CD4-positive, alpha-beta T cell treated with Interleukin-12 subunit alpha and Interleukin-12 subunit beta, for 1 hour (primary cell): ENCODE measurements at places on chromosomes 7 and 10.

DNA sequence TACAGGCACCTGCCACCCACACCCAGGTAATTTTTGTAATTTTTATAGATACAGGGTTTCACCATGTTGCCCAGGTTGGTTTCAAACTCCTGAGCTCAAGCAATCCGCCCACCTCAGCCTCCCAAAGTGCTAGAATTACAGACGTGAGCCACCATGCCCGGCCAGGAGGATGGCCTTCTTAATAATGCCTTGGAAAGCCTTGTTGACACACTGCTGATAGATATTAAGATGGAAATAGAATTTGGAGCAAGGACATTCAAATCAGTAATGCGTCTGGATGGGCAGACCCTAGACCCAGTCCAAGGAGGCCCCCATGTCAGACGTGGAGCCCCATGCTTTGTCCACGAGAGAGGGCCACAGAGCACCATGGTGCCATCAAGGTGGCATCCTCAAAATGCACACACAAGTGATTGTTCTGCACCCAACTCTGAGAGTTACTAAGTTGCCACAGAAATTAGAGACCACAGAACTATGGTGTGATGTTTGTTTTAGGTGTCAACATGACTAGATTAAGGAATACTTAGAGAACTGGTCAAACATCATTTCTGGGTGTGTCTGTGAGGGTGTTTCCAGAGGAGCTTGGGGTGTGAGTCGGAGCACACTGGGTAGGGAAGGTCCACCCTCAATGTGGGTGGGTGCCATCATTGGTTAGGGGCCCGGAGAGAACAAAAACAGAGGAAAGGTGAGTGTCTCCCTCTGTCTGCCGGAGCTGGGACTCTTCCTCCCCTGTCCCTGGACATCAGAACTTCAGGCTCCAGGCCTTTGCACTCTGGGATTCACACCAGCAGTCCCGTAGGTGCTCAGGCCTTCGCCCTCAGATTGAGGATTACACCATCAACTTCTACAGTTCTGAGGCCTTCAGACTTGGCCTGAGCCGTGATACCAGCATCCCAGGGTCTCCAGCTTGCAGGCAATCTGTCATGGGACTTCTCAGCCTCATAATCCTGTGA, 34.5 kb downstream of the EBF3 start:
- DNase-seq: no peak

GRCh38 chr10:130721971-130722370, 585.8 kb downstream of the GLRX3 start:
- no peak for DNase-seq

DNA sequence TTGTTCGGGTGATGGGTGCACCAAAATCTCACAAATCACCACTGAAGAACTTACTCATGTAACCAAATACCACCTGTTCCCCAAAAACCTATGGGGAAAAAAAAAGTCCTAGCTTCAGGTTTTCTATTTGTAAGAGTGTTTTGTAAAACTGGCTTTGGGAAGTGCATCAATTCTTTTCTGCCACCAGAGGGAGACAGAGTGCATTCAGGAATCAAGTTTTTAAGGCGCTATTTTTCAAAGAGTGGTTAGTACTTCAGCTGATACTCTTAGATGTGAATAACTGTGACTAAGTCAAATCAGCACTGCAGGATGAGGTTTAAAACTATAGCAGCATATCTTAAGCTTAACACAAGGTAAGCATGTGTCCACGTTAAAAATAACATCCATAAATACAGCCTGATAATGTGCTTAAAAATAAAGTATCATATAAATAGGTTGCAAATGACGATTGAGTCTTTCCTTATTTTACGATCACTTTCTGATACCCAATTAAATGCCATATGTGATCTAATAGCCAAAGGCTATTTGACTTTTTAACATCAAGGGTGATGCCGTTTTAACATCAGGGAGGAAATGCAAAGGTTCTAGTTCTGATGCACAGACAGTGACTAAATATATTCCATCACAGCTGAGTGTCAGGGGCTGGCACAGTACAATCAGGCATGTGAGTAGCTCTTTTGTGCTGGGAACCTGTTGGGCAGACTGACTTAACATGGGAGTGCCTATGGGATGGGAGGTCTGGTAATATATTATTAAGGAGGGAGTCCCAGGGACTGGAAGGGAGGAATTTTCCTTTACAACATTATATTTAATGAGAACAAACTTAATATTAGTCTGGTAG, 10.6 kb upstream of the LYZL2 start:
- peak; percentile 46 for DNase-seq

- DNase-seq: no peak
Observed at GRCh38 chr7:39808796-39809481, 141.1 kb upstream of the CDK13 start.

DNA sequence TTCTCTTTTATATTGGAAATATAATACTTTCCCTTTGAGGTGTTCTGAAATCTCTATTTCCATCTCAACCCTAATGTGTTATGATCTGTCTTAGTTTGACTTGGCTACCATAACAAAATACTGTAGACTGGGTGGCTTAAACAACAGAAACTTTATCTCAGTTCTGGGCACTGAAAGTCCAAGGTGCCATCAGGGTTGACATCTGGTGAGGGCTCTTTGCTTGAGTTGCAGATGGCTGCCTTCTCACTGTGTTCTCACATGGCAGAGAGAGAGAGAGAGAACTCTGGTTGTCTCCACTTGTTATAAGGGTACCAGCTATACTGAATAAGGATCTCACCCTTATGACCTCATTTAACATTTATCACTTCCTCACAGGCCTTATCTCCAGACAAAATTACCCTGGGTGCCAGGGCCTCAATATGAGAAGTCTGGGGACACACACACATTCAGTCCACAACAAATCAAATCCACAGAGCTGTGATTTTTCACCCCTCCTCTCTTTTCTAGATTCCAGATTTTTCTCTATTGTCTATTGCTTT, 104.5 kb downstream of the SRI start:
- no peak for DNase-seq

- no peak for DNase-seq
Observed at GRCh38 chr7:16136896-16137295, 284.4 kb downstream of the CRPPA start.

DNA sequence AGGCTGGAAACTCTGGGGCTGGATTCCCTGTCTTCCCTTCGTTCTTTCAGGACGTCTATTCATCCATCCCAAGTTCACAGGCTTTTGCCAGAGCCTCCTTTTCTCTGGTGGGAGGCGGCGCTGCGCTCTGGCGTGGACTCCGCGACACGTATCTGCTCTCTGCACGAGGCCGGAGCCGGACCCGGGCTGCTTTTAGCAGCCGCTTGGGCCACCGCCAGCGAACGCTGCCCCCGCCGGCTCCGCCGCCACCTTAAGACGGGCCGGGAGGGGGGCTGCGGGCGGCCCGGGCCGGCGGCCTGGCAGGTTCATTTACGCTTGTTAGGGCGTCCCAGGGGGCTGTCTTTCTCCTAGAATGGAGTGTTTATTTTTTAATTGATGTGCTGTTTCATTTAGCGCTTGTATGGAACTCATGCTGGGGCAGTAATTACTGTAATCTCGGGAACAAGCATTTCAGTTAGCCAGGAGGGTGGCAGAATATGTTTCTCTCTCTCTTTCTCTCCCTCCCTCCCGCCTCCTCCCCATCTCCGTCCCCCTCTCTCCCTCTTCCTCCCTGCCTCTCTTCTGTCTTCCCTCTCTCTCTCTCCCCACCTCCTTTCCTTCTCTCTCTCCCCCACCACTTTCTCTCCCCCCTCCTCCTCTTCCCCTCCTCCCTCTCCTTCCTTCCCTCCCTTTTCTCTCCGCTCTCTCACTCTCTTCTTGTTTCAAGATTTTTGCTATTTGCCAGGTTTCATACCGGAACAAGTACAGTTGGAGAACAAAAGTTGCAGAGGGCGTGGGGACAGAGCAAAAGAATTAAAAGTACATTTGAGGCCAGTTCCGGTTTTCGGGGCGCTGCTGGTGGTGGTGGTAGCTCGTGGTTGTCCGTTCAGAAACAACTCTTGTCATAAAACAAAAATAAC, 1.3 kb upstream of the FZD8 start:
- peak; percentile 16 for DNase-seq

- peak; percentile 50 for DNase-seq
Observed at GRCh38 chr10:118850418-118851061, 95.8 kb upstream of the CACUL1 start.

GRCh38 chr7:117704063-117704462, 169.2 kb downstream of the CTTNBP2 start:
- DNase-seq: no peak

- peak; percentile 68 for DNase-seq
Observed at GRCh38 chr7:26667514-26668133, 196.8 kb downstream of the SKAP2 start.

DNA sequence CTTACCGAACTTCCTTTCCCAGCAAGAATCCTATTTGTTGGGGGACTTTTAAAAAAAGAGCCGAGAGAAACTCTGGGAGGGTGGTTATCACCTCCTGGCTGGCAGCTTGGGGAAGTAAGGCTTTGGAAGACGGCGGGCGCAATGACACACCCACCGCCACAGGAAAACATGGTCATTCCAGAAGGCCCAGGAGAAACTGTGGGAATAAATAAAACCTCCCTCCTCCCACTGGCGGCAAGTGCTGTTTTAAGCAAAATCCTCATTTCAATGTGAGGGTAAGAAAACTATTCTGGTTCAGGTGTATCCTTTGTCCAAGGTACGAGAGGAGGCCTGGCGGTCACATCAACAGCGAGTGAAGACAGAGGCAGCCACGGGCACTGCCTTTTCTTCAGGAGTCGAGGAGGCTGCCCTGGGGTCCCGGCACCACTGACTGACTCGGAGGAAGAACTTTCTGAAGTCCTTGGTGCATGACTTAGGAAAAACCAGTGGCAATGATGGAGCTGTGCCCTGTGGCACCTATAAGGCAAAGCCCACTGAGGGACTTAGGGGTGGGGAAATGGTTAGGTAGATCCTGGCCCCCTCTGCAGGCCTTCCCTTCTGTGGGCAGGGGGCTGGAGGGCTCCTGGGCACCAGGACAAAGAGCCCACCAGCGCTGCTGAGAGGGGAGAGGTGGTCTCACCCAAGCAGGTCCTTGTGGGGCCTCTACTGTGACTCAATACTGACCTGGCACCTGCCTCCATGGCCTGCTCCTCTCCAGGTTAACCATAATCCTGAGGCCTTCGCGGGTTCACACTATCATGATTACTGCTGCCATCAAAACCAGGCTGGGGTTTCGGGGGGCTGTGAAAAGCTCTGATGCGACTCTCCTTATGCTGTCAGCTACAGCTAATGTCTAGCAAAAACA, 21.4 kb downstream of the DNAJB12 start:
- DNase-seq: no peak

DNA sequence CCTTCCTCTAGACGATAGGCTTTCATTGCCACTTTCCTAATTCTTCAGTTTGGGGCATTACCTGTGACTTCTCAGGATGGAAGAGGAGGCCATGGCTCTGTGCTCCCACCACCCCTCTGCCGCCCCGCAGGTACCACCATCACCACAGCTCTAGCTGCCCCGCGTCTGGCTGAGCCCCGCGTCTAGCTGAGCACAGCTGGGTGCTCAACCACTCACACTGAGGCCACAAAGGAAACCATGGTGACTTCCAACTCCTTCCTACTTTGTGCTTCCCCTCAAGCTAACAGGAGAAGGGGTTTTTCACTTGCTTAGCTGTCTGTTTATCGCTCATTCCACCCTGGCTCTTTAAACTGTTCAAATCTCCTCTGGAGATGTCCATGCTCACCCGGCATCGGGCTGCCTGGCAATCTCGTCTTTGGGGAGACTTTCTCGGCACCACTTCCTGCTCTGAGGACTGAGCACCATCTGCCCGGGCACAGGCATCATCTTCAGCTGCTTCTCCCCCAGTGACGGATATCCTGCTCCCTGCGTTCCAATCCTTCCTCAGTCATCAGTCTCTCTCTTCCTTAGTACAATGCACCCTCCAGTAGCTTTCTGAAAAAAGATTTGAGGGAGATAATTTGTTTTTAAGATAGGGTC, 59.4 kb downstream of the MAD1L1 start:
- DNase-seq: no peak

GRCh38 chr10:79185067-79185774, 116.5 kb downstream of the ZMIZ1 start:
- DNase-seq: no peak

GRCh38 chr7:151415375-151416105, 5.7 kb upstream of the WDR86 start:
- DNase-seq: no peak

DNA sequence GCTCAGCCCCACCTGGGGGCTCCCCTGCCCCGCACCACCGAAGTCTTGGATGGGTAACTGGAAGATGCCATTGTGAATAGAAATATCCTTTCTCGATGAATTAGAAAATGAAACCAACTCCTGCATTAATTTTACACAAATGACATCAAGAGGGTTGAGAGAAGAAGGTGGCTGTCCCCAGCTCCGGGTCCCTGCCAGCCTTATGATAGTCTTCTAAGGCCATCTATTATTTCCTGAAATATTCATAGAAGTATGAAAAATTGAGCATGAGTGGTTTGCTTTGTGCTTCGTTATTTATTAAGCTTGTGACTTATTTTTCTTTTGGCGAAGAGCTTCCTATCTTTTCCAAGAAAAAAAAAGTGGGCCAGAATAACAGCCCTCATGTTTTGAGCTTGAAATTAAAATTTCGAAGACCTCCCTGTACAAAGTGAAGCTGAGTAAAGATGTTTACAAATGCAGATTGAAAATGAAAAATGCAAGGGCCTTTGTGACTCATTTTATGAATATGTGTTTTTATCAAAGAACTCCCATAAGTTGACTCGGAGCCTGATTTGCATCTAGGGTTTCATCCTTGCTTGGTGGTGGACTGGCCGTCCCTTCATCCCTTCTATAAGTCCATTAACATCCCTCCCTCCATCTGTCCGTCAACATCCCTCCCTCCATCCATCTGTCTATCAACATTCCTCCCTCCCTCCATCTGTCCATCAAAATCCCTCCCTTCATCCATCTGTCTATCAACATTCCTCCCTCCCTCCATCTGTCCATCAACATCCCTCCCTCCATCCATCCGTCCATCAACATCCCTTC, 20.5 kb upstream of the CFAP46 start:
- DNase-seq: no peak

DNA sequence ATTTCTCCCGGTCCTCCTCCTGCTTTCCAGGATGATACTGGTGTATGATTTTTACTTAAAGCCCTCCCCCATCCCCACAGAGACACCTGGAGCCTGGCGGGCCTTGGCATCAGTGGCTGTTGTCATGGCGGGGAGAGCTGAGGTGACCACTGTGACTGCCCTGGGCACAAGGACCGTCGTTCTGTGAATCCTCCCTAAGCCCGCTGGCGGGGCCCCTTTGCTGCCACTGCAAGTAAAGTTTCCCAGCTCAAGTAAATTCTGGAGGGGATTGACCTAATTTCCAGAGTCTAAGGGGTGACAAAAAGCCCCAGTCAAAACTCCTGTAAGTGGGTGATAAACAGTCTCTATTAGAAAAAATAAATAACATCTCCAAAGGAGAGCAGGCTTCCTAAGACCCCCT, 393.2 kb upstream of the PODXL start:
- DNase-seq: no peak
